Activated naive CD4-positive, alpha-beta T cell treated with Interleukin-2 at 50 U/mL for 16 hours (primary cell): ENCODE measurements at places on chromosomes 12 and 14.

GRCh38 chr12:74790931-74791330, 253.3 kb downstream of the ATXN7L3B start:
- DNase-seq: no peak

- no peak for DNase-seq
Measured at GRCh38 chr14:22026527-22026926, 352.9 kb upstream of the OR4E1 start.

GRCh38 chr14:64728106-64728505, 23.9 kb downstream of the PLEKHG3 start:
- no peak for DNase-seq

DNA sequence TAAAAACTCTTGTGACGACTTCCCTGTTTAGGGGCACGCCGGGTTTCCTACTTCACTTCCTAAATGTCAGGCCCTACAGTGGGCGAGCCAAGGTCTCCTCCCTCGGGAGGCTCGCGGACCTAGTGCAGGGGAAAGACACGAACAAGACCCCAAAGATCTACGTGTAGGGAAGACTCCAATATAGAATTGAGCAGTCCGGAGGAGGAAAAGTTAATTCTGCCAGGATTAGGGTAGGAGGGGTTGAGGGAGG, 564 bp downstream of the ATXN3 start:
- peak; percentile 24 for DNase-seq

DNA sequence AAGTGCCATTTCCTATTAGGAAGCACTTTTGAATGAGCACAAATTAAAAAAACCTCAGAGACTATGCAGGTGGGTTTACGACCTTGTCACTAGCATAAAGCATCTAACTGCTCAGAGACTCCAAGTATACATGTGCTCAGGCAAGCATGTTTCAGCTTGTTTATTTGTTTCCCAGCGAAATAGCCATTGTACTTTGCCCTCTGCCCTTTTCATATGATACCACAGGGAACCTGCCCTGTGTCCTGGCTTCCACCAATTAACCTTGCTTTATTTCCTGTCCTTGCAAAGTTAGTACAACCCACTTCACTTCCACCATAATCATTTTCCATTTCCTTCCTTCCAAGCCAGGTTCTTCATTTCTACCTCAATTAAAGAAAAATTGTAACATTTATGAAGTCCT, 194.9 kb downstream of the DUSP6 start:
- DNase-seq: no peak

DNA sequence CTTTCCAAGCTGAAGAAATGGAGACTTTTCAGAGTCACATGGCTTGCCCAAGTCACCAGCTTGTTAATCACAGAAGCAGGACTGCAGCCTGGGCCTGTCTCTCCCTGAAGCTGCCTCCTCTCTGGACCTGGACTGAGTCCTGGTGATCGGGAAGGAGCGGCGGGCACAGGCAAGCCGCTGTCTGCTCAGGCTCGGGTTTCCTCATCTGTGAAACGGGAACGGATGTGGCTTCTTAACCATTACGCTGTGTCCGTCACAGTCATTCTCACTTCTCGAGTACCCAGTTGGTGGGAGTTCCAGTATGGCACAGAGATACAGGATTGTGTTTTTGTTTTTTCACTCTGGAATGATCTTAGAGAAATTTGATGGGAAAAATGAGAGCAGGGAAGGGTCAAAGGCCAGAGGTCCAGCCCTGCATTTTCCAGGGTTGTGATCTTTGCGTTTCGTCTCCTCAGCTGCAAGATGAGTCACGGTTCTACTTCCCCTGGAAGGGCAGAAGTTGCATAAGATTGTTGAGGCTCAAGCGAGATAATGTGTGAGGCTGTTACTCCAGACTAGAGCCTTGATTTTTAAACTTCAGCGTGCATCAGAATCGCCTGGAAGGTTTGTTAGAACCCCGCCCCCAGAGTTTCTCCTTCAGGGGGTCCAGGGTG, 7.6 kb upstream of the LRTM2 start:
- no peak for DNase-seq

DNA sequence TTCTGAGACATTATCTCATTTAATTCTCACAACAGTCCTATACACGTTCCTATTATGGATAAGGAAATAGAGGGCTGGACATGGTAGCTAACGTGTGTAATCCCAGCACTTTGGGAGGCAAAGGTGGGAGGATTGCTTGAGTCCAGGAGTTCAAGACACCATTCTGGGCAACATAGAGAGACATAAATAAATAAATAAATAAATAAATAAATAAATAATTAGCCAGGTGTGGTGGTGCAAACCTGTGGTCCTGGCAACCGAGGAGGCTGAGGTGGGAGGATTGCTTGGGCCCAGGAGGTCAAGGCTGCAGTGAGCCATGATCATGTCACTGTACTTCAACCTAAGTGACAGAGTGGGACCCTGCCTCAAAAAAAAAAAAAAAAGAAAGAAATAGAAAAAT, 22.6 kb downstream of the DACT1 start:
- no peak for DNase-seq

- no peak for DNase-seq
Measured at GRCh38 chr14:39712293-39712999, 280.2 kb upstream of the FBXO33 start.

DNA sequence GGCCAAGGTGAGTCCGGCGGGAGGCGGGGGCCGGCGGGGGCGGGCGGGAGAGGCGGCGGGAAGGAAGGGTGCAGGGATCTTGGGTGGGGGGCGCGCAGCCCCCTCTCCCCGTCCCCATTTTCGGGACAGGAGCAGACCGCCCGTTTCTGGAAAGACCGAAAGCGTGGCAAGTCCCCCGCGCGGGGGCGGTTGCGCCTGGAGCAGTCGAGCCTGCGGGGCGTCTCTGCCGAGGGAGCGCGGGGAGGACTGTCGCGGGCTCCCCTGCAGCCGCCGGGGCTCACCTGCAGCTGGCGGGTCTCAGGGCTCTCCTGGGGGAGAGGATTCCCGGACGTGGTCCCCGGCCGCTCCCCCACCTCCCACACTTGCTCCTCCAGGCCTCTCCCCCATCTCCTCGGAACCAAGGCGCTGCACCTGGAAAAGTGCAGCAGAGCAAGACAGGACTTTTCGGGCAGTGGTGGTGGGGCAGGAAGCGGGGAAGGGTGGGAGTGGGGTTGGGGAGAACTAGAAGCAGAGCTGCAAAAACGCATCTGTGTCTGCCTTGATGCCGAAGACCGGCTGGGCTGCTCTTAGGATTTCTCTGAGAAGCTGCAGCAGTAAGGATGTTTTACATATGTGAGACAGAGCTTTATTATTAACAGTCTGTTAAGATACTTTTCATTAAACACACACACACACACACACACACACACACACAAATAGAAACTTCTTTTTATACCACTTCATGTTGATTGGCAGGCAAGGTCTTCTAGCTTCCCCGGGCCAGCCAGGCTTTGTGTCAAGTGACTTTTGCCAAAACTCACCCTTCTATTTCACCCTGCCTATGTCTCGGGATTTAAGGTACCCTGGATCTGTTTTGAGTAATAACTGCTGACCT, 677 bp downstream of the C12orf75 start:
- no peak for DNase-seq

GRCh38 chr12:111224186-111225066, 144.5 kb downstream of the PHETA1 start:
- no peak for DNase-seq

GRCh38 chr12:80422550-80422949, 21.5 kb upstream of the PTPRQ start:
- no peak for DNase-seq

DNA sequence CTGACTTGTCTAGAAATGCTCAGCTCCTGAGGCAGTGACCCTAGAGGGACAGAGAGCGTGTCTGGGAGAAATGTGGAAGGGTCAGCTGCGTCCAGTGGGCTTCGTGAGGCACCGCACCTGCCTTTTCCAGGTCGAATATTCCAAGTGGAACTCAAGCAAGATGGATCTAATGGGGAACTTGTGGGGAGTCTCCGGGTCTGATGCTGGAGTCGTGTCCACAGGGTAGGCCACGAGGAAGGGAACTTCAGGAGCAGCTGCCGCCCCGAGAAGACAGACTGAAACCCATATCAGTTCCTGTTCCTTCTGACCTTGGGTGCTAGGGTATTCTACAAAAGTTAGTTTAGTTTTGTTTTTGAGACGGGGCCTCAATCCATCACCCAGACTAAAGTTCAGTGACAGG, 67.5 kb downstream of the TNFAIP2 start:
- DNase-seq: no peak

- DNase-seq: no peak
Measured at GRCh38 chr14:103372552-103373304, 12.5 kb upstream of the MARK3 start.

DNA sequence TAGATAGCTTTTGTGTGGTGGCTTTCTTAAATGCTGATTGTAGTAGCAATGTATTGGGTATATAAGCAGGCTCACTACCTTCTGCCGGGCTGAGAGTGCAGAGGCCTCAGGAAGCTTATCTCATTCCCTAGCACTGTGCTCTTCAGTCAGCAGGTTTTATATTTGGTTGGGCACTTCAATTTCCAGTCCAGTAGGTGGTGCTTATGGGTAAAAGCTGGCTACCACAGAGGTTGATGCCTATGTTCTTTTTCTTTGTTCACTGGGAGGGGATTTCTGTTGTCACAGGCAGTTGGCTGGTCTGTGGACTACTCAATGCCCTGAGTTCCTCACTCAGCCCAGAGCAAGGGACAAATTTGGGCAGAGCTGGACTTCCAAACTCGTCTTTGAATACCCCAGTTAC, 43.0 kb upstream of the GLIPR1 start:
- no peak for DNase-seq

DNA sequence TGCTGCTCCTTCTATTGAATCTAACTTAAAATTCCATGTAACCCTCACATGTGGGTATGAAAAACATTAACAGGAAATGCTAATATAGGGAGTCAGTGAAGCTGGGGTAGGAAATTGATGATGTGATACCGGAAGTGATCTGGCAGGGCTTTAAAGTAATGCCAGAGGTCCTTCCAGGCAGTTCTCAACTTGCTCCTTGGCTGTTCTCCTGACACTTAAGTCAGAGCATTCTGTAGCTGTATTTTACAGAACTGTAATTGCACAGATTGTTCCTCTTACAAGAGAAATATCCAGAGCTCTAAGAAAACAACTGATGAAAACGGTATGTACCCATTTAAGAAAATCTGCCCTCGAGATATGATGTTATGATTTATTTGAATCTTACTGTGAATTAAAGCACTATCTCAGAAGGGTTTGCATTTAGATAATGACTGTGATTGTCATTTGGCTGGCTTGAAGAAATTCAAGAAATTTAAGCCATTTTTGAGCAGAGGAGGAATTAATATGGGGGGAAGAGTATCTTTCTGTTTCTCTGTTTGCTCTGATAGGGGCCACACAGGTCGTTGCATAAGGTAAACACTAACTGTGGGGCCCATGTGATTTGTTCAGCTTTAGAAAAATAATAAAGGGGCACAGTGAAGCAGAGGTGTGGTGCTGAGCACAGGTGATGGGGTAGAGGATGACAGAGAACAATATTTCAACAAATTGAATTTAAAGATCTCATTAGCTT, 88.4 kb downstream of the BBS10 start:
- DNase-seq: no peak

DNA sequence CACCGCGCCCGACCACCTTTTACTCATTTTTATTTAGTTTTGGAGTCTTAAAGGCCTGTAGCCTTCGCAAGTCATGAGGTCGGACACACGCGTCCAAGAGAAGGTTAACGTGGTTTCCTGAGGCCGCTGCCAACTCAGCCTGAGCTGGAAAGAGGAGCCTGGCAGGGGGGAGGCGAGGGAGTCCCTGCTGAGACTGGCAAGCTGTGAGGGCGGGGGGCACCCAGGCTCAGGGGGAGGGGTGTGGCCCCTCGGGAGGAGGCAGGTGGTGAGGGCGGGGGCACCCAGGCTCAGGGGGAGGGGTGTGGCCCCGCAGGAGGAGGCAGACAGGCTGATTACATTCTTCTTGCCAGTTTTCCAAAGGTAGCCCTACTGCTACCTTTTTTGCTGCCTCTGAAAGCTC, 143.2 kb downstream of the PIWIL1 start:
- no peak for DNase-seq

GRCh38 chr14:99331811-99332210, 59.8 kb upstream of the BCL11B start:
- DNase-seq: no peak

DNA sequence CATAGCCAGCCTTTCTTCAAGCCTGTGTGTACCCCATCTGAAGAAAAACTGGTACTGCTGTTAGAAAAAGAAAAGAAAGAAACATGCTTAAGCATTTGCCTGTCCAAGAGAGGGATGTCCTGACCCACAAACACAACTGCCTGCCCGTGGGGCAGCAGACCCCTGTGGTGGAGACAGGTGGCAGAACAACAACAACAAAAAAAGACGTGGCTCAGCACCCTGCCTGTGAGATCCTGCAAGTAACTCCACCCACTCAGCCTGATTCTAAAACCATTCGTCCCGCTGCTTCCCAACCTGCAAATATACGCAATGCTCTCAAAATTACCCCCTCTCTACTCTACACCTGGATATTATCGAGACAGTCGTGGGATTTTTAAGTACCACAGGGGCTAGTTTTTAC, 64.9 kb upstream of the ZDHHC17 start:
- DNase-seq: no peak

DNA sequence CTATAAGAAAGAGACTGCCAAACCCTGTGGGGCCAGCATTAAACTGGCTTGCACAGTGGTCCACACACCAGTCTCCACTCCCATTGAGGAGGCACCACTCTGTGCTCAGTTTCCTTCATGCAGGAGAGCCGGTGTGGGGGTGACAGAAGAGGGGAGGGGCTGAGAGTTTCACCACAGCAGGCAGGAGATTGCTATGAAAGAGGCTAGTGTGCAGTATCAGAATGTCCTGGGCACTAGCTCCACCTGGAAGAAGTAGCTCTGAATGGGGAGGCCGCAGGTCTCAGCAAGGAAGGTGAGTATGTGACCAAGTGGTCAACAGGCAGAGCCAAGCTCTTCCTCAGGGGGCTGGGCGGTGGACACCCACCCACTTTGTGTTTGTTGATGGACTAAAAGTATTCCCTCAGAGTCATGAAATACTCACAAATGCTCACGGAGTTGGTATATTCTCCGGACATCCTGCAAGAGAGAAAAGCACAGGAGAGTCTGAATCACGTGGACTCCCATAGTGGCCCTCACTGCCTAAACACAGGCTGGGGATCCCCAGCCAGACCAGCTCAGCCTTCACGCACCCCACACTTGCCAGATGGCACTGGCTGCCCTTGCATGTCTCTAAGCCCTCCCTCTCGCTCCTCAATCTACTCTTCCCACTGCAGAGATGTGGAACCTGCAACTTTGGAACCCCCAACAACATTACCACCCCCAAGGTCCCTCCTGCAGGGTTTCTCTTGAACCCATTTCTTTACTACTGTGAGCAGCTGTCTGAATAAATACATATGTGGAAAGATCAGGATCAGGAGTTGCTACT, 7.8 kb upstream of the KRT72 start:
- DNase-seq: no peak

GRCh38 chr12:98185606-98186005, 329.8 kb upstream of the TMPO start:
- DNase-seq: no peak

GRCh38 chr12:74791365-74791764, 253.7 kb downstream of the ATXN7L3B start:
- no peak for DNase-seq
